ENCODE measurements at places on chromosomes 5 and 9. TPM values are rescaled to one million over a fixed set of nuclear protein-coding genes. Genes with fewer than 3 reads are reported as not detected.
A peak's percentile ranks its signal among the peaks of the same experiment; 100 is the strongest.

The DND1 gene
- 0.26 TPM for total RNA-seq

- no peak for DNase-seq
Observed at GRCh38 chr9:93090091-93090655, 5.8 kb upstream of the CARD19 start.

DNA sequence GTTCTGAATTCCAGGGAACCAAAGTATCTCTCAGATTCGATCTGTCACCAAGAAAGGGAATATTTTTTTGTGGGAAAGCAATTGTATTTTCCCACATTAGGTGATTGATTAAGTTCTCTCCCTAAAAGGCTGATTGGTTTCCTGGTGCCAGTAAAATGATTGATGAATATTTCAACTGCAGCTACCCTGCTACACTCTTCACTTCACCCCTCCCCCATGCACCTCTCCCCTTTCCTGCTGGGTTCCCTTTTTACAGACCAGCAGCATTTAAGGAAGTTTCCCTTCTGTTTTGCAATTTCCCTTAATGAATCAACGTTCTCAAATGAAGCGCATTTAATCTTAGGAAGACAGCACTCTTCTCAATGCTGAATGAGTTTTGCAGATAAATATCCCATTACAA is 13.1 kb downstream of the NR6A1 start:
- DNase-seq, result no peak

DNA sequence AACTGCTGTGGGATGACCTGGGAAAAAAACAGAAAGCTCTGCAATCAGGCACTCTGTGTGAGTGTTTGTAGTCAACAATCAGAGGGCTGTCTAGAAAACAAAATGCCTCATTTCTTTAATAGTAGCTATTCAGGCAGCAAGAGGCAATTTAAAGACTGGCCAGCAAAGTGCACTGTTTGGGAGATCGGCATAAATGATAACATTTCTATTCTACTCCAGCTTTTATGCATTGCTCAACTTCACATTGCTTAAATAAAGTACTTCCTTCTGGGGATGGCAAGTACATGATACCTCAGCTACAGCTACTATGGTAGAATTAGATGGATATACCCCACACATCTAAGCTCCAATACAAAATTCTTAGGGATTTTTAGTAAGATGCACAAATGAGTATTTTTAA is 193.1 kb downstream of the DCP2 start:
- no peak for DNase-seq

- DNase-seq, result peak; percentile 98
Observed at GRCh38 chr9:99173570-99174504, 47.9 kb downstream of the ALG2 start.

DNA sequence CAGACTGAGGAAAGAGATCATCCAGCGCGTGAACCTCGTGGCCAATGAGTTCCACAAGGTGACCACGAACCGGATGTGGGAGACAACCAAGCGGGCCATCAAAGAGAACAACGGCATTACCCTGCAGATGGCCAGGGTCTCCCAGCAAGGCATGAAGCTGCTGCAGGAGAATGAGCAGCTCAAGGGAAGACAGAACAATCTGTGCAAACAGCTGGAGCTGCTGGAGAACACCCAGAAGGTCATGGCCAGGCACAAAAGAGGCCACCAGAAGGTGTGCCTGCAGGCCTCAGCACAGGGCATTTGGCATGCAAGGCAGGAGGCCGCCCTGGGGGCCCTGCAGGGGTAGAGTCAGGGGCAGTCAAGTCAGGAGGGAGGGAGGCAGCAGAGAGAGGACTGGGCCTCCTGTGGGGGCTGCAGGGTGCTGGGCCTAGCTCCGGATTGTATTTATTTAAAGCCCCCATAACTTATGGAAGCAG is 4.2 kb downstream of the PTRH1 start:
- no peak for DNase-seq

DNA sequence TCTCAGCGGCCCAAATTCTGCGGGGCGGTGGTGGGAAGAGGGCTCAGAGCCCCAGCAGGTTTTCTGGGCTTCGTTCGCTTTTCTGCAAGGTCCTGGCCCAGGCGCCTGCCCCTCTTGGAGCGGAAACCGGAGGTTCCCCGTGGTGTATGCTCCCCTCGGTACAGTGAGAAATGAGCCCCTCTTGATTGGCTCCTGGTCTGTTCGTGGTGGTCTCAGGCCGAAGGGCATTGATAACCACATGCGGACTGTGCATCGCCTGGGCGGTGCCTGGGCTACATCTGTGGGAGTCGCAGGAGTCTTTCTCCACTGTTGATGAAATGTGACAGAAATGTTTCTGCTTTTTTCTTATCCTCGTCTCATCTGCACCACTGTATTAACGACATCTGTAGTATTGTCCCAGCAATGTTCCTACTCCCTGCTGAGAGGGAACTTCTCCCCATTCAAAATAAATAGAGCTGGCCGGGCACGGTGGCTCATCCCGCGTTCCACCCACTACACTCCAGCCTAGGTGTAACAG is 682 bp downstream of the MAN1B1 start:
- no peak for DNase-seq

DNA sequence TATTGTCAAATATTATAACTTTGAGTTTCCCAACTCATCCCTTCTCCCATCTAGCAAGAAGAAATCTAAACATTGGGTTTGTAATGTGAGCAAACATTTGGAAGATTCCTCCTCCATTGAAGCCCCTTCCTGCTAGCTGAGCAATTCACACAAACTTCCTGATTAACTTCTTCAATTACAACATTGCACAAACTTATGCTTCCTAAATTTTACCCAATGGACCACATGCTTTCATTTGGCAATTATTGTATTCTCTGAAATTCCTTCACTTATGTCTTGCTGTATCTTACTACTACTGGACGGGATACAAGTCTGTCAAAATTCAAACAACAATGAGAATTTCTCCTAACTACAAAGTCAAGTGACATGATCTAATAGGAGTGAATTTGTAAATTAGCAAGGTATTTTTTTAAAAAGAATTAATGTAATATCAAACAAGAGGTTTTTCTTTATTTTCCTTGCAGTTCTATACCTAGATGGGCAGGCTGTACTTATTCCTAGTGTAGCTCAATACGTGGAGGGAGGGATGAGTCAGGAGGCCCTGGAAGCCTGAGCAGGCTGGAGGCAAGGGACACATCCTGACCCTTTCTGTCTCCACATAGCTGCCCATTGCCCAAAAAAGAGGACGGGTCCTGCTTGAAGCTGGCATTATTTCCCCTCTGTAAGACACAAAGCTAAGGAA is 11.8 kb upstream of the IFNW1 start:
- no peak for DNase-seq

DNA sequence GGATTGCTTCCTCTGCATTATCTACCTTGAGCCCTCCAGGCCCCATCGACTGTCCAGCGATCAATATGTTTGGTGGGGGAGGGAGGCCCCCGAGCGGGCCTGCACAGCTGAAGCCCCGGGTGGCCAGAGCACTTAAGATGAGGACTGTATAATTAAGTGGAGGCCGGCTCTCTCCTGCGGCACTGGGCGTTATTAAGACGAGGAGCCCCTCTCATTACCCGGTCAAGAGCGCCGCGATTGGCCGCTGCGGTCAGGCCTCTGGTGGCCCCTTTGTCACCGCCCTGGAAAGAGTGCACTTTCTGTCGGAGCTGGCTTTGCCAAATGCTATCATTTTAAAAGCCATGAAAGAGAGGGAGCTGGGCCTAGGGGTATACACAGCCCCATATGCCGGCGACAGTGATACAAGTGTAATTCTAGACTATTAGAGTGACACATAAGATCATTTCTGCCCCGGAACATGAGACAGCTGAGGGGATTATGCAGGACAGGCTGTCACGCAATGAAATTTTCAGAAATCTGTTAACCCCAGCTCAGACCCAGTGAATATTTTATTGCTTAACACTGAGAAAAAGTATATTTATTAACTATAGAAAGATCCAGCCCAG is 106.3 kb upstream of the IRX1 start:
- DNase-seq, result no peak

- no peak for DNase-seq
Observed at GRCh38 chr5:57858905-57859304, 376.3 kb upstream of the ACTBL2 start.

GRCh38 chr5:156037151-156037909 is 289.6 kb upstream of the SGCD start:
- DNase-seq, result no peak
